Stromal cell of bone marrow (primary cell): ENCODE measurements at places on chromosomes 5 and 9.

- DNase-seq = no peak
These were observed 43.7 kb upstream of the PRSS3 start for GRCh38 chr9:33751536-33752129.

- no peak for DNase-seq
These were observed 96.5 kb downstream of the GABBR2 start for GRCh38 chr9:98612061-98612752.

- no peak for DNase-seq
These were observed 223.7 kb downstream of the DMRT2 start for GRCh38 chr9:1273859-1274258.

DNA sequence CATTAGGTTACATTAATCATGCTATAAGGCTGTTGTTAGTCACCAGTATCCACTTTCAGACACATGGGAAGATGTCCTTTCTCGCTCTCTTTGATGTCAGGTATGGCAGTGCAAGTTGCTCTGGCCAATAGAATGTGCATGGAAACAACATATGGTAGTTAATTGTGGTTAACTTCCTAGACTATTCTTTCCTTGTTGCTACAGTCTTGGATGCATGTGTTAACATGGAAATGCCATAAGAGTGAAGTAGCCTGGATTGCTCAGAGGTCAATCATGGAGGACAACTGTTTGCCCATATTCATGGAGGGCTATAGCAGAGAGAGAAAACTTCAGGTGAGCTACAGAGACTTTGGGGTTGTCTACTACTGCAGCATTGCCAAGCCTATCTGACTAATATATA is 245.8 kb upstream of the GAS1 start:
- DNase-seq = no peak

DNA sequence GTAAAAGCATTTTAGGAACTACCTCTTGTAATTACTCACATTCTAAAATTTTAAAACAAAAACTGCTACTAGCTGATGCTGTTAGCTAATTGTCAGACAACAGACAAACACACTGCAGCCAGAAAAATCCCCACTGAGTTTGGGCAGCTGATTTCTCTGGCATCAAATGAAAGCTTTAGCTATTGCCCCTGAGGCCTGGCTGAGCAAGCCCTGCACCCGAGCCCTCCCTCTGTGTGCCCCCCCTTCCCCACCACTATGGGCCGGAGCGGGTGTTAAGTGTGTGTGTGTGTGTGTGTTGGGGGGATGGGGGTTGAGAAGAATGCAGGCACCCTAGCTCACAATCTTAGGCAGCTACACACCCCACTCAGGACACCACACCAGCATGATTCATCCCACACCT is 2.4 kb downstream of the NEUROG1 start:
- no peak for DNase-seq

DNA sequence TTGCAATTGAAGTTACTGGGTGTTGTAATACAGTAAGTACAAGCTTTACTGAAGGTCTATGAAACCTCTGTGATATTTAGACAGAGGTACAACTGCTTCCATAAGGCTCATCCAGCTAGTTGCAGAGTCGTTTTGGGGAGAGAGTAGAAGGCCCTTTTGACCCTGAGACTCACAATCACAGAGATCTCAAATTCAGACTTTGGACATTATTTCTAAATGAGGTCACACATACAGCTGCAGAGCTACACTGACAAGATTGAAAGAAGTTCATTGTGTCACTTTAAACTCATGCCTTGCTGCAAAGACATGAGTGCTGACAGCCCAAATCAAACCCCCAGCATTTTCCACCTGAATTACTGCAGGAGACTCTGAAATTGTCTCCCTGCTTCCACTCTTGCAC is 205.9 kb upstream of the TMEM161B start:
- no peak for DNase-seq

GRCh38 chr5:164593982-164594381 is 1088.6 kb downstream of the MAT2B start:
- DNase-seq = no peak

DNA sequence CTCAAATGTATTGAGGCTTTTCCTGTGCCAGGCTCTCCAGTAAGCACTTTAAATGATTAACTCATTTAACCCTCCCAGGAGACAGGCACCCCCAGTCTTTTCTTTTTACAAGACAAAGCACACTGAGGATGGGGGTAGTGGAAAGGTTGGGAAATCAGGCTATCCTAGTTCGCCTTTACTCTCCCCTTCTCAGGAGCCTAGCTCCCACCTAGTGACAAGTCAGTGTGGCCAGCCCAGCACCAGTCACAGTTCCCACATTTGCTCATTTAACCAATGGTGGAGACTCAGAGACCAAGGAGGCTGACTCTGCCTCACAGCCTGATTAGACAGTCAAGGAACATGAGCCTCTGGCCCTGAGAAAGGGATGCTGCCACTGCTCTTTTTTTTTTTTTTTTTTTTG is 3.5 kb downstream of the ALDH7A1 start:
- no peak for DNase-seq

DNA sequence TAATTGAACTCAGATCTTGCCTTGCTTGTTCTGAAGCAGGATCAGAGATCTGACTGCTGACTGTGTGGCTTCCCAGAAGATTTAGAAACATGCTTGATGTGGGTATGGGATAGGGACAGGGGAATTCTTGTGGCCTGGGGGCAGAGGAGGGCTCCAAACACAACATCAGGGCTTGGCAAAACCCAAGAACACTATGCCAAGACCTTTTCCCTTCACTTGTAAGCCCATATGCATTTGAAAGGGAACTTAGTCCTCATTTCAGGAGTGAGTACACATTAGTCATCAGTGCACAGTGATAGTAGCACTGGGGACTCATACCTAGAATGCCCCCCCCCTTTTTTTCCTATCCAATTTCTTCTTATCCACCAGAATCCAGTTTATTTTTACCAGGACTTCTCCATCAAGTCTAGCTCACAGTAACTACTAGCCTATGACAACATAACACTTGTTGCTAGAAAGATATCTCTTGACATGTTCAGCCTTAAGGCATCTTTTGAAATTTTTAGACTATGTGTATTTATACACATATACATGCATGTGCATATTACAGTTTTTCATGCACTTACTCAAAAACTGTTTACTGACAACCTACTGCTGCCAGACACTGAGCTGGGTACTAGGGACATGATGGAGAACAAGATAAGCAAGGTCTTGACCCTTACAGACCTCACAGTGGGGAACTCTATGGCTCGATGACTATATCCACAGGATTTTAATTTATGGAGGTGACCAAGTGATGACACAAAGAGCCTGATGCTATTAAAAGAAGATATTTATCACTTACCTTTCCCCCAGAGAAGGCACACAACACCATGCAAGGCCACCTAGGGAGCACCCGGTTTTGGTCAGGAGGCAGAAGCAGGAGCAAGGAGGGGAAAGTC is 158.3 kb upstream of the MAP3K1 start:
- no peak for DNase-seq

GRCh38 chr9:23682352-23682751 is 143.7 kb downstream of the ELAVL2 start:
- no peak for DNase-seq

- DNase-seq = no peak
These were observed 91.6 kb downstream of the ANKH start for GRCh38 chr5:14779975-14780374.

DNA sequence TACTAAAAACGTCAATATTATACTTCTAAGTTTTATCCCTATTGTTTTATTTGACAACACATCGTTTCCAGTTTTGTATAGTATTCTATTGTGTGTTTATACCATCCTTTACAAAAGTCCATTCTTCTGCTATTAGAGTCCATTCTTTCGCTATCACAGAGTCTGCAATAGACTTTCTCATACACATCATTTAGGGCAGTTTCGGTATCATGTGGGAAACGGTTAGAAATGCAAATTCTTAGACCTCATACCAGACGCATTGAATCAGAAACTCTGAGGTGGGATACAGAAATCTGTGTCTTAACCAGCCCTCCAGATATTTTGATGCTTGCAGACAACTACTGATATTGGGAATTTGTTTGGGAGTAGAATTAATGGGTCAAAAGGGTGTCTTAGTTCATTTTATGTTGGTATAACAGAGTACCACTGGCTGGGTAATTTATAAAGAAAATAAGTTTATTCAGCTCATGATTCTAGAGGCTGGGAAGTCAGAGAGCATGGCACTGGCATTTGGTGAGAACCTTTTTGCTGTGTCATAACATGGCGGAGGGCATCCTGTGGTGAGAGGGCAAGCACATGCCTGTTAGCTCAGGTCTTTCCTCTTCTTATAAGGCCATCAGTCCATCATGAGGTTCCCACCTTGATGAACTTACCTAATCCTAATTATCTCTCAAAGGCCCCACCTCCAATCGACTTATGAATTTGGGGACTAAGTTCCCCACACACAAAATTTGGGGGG is 21.1 kb downstream of the CARTPT start:
- DNase-seq = no peak

GRCh38 chr5:107941036-107941435 is 270.3 kb upstream of the EFNA5 start:
- DNase-seq = no peak

DNA sequence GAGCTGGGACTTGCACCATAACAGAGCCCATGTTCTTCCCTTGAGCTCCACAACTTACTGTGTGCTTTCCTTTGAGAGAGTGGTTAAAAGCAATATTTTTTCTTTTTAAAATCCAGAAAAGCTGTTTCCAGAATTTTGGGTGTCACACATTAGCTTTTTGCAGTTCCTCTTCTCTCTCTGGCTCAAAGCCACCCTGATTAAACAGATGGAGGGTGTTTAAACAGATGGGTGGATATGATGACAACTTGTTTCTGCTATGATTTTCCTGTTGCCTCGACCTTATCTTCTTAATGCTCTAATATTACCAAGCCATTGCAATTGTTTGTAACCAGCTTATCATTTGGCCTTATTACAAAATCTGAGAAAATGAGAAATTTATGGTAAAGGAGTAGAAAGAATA is 22.9 kb upstream of the CFAP95 start:
- DNase-seq = no peak

- no peak for DNase-seq
These were observed 73.8 kb downstream of the C9orf50 start for GRCh38 chr9:129547063-129547462.

GRCh38 chr9:127567035-127567729 is 44.9 kb upstream of the STXBP1 start:
- DNase-seq = no peak

- no peak for DNase-seq
These were observed 49.6 kb downstream of the SECISBP2 start for GRCh38 chr9:89367726-89368437.

DNA sequence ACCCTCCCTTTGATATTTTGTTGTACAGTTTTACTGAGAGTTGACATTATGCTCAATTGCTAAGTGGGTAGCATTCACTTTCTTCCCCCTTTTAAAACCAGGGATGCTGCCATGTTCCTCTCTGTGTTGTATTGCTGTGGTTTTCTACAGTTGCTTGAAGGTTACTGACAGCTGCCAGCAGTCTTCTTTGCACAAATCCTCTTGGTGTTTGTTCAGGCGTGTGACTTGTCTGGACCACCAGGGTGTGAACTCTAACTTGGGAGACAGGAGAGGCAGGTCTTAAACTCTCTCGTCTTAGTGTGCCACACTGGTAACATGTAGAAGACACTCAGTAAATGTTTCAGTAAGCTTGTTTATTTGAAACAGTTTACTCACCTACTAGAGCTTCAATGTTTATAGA is 25.1 kb downstream of the SLC44A1 start:
- no peak for DNase-seq

DNA sequence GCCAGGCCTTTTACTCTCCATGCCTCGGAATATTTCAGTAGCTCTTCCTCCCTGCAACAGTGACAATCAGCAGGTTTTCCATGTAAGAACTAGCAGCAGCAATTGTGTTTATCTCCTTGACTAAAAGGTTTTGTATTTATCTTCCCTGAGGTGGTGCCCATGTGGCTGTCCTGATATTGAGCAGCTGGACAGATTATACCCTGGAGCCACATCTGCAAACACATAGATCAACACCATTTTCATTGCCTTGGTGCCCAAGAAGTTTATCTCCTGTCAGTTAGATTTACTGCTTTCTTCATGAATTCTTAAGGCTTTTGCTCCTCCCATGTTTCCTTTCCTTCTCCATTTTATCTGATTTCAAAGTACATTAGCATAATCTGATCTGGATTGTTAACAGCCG is 378.4 kb downstream of the SPATA31D1 start:
- no peak for DNase-seq

- no peak for DNase-seq
These were observed 14.2 kb downstream of the EEIG1 start for GRCh38 chr9:127966416-127967150.

DNA sequence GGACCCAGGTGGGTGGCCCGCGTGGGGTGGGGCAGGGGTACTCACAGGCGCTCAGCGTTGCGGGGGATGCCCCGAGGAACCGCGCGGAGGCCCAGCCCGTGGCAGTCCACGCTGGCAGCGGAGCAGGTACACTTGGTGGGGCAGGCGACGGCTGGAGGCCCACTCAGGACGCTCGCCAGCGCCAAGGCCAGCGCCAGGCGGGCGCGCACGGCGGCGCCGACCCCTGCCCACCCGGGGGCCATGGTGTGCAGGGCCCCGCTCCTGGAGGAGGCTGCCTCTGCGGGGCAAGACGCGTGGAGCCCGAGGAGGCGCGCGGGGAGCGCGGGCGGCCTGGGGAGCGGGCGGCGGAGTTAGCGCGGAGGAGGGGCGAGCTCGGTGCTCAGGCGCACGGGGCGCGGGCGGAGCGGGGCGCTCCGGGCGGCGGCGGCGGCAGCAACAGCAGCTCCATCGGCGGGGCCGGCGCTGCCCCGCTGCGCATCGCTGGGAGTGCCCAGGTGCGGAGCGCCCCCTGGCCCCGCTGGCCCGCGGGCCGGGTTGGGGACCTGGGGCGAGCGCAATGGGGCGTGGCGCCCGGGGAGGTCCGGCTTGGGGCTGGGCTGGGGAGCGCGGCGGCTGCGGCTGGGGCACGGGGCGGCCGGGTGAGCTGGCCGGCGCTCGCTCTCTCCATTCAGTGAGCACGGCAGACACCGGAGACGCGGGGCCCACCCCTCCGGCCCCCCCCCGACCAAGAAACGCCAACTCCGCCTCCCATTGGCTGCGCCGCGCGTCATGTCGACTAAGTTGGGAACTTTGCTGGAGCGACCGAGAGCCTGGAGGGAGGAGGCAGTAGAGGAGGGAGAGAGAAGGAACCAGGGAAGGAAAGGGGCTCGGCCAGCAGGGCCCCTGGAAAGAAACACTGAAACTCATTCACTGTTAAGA is at the start of gene SLIT3:
SLIT3 (minus strand) TSS at position 672 of the 918 bp plus-strand sequence; CDS start at position 242, 430 bp downstream.
- peak; percentile 73 for DNase-seq

DNA sequence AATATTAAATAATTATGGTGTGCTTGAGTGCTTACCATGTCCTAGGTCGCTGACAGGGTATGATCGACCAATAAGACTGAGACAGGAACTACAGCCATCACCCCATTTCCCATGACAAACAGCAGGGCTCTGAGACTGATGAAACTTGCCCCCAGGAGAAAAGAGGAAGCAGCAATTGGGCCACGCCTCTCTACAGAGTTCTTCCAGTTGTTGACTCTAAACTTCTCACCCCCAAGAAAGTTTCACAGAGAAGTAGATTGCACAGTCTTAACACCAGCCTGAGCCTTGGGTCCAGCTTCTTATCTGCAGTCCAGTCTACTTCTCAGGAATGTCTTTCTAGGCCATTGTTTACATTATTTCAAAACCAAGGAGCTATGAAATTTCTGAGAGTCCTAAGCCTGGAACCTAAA is 182.2 kb upstream of the ANKRD55 start:
- no peak for DNase-seq
